ENCODE measurements at places on chromosomes 16 and 17.

DNA sequence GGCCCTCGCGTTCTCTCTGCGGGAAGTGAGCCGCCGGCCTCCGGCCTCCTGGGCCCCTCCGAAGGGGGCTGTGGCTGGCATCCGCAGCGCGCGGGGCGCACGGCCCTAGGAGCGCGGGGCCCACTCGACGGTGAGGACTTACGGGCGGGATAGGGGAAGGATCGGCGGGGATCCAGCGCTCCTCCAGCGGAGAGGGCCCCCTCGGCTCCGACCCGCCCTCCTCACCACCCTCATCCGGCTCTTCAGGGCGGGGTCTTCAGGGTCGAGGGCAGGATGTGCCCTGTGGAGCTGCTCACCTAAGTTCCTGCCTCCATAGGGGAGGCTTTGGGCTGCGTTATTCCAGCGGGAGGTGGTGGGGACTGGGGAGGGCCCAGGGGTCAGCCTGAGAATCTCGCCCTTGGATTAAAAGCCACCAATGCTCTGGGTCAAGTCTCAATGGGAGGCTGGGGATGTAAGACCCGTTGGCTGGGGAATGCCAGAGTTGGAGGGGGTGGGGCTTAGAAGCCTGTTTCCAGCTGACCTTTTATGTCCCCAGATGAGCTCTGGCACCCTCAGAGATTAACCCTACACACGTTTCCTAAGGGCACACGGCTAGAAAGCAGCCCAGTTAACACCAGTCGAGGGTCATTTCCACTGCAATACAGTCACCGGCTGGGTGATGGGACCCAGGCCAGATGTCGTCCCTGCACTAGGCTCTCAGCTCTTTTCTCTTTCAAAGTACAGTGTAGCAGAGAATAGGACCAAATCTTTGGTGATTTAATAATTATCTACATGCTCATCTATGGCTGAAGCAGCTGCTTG is 13.4 kb downstream of the TBX2 start:
- peak; percentile 63 for DNase-seq

DNA sequence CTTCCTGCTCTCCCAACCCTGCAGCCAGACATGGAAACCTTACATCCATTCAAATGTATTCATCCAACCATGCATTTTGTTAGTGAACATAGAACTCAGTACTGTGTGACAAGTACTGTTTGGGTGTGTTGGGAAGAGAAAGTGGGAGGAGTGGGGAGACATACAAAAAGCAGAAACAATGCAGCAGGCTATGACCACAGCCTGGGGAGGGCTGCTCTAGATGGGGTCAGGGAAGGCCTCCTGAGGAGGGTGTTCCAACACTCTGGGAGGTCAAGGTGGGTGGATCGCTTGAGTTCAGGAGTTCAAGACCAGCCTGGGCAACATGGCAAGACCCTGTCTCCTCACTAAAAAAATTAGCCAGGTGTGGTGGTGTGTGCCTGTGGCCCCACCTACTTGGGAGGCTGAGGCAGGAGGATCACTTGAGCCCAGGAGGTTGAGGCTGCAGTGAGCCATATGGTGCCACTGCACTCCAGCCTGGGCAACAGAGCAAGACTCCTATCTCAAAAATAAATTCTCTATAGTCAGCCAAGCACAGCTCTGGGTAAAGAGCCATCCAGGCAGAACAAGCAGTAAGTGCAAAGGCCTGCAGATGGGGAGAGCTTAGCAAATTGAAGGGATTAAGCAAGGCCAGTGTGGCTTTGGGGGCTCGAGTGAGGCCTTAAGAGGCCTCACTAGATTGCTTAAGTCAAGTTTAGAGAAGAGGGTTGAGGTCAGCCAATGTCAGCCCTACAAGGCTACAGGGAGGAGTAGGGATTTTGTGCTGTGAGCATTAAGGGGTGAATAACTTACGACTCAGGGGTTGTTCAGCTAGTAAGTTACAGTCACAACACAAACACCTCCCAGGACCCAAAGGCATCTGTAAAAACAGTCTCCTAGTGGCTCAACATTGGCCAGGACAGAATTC is 5.5 kb downstream of the SLC13A2 start:
- no peak for DNase-seq

GRCh38 chr17:14078027-14078426 is 8.7 kb downstream of the COX10 start:
- no peak for DNase-seq

DNA sequence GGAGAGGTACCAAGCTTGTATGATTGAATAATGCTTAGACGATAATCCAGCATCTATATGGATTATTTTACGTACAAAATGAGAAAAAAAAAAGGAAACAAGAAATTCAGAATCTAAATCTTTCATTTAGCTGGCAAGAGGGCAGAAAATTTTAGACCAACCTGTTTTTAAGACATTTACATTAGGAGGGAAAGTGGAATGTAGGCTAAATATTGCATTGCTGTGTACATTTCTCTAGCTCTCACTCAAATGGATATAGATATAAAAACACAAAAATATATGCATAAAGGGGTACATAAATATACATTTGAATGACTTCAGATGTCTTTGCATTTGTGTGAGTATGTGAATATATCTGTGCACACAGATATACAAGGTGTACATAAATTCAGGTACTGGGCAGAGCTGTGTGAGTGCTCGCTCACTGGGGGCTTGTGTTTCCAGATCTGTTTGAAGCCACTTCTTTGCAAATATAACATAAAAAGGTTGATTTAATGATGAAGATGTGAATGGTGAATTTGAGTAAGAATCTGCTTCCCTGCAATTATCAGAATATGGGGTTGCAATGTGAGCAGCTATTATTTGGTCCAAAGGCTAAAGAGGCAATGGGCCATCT is 14.2 kb upstream of the ZFHX3 start:
- no peak for DNase-seq

DNA sequence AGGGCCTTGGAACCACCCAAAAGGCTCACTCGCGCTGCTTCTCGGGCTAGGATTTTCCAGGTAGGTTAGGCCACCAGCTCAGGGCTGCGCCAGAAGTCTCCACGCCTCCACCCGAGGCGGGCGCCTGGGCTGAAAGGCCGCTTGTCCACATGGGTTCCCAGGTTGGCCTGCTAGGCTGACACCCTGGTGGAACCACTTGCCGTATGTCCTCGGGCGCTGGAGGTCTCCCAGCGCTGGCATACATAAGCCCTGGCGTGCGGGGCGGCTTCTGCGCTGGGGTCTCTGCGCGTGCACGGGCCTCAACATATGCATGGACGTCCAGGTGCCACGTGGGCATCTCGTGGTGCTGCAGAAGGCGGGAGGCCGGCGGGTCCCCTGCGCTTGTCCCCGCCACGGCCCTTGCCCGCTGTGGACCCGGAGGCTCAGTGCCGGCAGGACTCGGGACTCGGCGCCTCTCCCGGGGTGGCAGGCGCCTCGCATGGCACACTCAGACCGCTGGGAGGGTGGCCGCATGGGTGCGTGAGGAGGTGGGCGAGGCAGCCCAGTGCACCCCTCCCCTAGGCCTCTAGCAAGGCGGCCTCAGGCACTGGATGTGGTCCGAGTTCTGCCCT is 47.2 kb upstream of the ZNF629 start:
- DNase-seq: no peak

Data from chondrocyte (in vitro differentiated cells).